ENCODE measurements at places on chromosomes 2 and 18.

DNA sequence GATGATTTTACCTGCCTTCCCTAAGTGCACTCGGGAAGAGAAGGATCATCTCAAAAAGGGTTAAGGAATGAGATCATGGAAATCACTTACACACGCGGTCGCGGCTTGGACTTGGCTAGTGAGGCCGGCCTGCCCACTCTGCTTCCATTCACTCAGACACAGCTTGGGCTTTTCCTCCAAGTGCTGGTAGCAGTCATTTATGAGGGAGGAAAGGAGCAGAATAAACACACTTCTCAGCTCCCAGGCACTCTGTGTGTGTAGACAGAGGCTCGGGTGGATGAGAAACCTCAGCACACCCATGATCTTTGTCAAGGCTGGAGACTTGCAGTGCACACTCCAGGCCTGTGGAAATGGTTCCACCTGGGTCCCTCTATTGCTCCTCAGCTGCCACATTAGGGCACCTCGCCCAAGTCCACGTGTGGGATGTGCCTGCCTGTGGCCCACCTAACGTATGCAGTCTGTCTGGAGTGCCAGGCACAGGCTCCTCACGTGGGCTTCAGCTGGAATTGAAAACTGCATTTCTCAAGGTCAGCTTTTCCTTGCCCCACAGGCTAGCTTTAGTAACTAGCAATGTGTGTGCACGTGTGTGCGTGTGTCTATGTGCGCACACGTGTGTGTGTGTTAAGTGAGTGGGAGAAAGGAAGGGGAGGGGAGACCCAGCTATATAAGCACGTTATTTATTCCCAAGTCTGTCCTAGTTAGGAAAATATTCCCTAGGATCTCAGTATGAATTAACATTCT lies 288.4 kb downstream of the SOX11 start:
- DNase-seq: no peak

GRCh38 chr2:36277146-36277808 lies 78.3 kb upstream of the CRIM1 start:
- no peak for DNase-seq

GRCh38 chr2:2123238-2123637 lies 207.8 kb downstream of the MYT1L start:
- DNase-seq: no peak

DNA sequence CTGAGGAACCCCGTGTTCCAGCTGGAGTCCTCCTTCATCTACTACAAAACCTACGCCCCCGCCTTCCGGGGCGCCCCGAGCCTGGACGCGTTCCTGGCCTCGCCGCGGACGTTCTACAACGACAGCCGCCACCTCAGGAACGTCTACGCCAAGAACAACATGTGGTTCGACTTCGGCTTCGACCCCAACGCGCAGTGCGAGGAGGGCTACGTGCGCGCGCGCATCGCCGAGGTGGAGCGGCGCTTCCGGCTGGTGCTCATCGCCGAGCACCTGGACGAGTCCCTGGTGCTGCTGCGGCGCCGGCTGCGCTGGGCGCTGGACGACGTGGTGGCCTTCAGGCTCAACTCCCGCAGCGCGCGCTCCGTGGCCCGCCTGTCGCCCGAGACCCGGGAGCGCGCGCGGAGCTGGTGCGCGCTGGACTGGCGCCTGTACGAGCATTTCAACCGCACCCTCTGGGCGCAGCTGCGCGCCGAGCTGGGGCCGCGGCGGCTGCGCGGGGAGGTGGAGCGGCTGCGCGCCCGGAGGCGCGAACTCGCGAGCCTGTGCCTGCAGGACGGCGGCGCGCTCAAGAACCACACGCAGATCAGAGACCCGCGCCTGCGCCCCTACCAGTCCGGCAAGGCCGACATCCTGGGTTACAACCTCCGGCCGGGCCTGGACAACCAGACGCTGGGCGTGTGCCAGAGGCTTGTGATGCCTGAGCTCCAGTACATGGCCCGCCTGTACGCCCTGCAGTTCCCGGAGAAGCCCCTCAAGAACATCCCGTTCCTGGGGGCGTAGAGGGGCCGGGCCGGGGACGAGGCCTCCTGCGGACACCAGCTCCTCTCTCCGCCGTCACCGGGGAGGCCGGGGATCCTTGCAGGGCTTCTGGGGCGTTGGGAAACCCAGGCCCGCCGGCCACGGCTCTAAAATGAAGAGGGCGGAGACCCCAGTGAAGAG lies 5.3 kb upstream of the NEU4 start:
- no peak for DNase-seq

- no peak for DNase-seq
Measured at GRCh38 chr18:24540896-24541295, 80.5 kb downstream of the HRH4 start.

DNA sequence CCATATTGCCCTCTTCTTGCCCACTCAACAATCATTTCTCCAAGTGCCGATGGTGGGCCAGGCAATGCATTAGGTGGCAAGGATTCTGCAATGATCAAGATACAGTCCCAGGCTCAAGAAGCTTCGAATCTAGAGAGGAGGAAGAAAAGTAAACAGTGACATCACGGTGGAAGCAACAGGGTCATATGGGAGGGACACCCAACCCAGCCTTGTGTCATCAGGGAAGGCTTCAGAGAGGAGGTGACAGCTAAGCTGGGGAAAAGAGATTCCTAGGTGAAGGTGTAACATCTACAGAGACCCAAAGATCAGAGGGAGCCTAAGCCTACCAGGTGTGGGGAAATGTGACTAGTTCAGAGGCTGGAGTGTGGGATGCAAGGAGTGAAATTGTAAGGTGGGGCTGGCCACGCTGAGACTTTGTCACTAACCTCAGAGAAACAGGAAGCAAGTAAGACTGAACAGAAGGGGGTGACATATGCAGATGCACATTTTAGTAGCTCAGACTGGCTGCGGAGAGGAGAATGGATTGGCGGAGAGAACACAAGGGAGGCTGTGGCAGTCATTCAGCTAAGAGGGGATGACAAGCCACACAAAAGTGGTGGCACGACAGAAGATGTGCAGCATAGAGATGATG lies 104.9 kb downstream of the ANKRD44 start:
- peak; percentile 39 for DNase-seq

- no peak for DNase-seq
Measured at GRCh38 chr18:7830468-7830867, 263.4 kb downstream of the PTPRM start.

DNA sequence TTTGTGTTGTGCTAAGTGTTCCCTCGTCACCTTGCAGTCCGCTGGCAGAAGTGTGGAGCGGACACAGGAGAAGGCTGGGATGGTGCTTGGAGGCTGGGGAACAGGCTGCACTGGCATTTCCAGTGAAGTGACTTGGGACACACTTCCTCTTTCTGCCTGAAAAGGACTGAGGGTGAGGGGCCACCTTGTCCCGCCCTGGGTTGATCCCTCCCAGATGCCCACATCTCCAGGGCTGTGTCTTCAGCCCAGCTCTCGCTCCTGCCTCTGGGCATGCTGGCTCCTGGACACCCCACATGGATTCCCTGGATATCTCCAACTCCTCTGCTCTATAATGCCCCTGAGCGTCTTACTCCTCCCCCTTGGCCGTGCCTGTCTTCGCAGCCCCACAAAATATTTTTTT lies 412.6 kb downstream of the PTPRM start:
- no peak for DNase-seq

- DNase-seq: no peak
Measured at GRCh38 chr2:23541503-23542229, 156.7 kb downstream of the KLHL29 start.

DNA sequence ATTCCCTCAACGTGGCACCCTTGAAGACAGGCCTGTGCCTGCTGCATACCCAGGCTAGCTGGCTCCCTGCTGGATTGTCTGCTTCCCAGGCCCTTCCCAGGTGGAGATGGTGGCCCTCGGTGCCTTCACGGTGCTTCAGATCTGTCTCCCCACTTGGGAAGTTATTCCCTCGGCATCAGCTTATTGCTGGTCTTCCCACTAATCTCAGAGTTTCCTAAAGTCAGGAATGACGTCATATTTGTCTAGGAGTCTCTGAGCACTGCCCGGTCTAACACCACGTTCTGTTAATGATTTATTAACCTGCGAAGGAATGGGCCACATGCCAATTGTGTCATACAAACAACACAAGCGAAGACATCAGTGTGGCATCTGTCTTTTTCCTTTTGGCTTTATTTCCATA lies 269.8 kb upstream of the ID2 start:
- DNase-seq: no peak

- no peak for DNase-seq
Measured at GRCh38 chr2:12106440-12107080, 360.1 kb downstream of the LPIN1 start.

DNA sequence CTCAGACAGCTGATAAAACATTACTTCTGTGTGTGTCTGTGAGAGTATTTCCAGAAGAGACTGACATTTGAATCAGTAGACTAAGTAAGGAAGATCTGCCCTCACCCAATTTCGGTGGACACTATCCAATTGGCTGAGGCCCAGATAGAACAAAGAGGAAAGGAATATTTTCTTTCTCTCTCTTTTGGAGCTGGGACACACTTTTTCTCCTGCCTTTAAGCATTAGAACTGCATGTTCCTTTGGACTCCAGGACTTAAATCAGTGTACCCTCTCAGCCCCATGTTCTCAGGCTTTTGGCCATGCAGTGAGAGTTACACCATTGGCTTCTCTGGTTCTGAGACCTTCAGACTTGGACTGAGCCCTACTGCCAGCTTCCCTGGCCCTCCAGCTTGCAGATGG lies 3.3 kb upstream of the SRBD1 start:
- DNase-seq: no peak

GRCh38 chr2:124025171-124025580 lies at the start of gene CNTNAP5:
TSS of gene CNTNAP5 (plus strand) at chr2:124025287. CDS start at chr2:124025651, 364 bp downstream.
- no peak for DNase-seq

- DNase-seq: no peak
Measured at GRCh38 chr2:1227274-1227900, 185.9 kb upstream of the TPO start.

DNA sequence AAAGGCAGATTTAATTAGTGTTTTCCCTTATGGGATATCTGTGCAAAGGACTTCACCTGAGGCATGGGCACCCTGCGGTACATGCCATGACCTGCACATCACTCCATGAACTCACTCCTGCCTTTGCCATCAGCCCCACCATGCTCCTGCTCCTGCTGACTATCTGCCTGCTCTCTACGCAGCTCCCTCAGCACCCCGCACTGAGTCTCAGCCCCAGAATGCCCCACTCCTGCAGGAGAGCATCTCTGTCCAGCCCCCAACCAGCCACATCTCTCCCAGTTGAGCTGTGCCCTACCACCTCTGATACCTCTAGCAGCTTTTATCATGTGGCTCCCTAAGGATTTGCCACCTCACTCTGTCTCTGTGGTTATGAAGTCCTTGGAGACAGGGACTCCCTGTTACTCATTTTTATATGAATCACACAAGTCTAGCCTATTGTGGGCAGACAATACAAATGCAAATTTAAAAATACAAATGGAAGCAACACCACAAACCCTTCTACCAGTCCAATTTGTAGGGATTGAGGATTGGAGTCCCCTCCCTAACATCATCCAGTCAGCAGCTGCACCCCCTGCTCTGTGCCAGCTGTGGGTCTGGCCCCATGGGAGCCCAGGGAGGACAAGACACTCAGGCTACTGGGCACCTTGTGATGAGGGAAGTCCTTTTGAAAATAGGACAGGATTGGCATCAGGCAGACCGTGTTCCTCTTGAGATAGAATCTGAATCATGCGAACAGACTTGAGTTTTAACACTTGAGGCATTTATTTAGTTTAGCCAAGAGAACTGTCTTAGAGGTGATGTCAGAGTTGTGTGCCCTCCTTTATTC lies 689.6 kb upstream of the HS6ST1 start:
- DNase-seq: no peak

- DNase-seq: no peak
Measured at GRCh38 chr2:166384774-166385173, 9.0 kb upstream of the SCN9A start.

GRCh38 chr2:13240061-13240460 lies 523.3 kb downstream of the TRIB2 start:
- no peak for DNase-seq

DNA sequence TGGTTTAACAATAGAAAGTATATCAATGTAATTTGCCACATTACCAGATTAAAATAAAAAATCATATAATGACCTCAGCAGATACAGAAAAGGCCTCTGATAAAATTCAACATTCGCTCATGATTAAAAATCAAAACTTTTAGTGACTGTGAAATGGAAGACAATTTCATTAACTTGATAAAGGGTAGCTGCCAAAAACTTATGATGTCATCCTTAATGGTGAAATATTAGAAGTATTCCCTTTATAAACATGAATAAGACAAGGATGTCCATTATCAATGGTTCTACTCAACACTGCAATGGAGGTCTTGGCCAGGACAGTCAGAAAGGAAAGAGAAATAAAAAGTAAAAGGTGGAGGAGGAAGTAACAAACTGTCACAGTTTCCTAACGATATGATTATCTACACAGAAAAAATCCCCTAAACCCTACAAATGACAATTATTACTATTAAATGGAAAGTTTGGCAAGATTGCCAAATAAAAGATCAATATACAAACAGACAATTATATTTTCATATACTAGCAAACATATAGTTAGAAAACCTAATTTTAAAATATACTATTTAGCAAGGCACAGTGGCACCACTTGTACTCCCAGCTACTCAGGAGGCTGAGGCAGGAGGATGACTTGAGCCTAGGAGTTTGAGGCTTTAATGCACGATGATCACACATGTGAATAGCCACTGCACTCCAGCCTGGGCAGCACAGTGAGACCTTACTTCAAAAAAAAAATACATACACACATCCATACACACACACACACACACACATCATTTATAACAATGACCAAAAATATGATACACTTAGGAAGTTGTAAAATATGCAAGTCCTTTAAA lies 12.8 kb downstream of the METTL8 start:
- DNase-seq: no peak

DNA sequence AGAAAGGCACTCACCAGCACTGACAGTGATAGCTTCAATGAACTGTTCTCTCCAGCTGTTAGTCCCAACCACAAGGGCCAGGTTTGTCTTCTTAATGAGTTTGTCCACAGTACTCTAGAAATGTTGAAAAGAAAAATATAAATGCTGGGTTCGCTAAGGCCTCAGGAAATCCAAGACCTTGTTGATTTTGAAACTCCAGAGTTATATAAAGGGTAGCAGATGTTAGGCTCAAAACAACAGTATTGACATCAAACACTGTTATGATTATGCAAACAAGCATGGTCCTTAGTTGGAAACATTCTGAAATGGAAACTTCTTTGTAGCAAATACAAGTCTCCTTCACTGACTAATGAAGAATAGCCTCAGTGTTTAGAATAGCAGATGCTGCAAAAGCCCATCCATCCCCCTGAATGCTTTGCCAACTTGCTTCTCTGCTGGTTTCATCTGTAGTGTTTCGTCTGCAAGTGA lies 291.1 kb downstream of the SLC8A1 start:
- DNase-seq: no peak

- no peak for DNase-seq
Measured at GRCh38 chr2:170243118-170243837, 65.3 kb downstream of the MYO3B start.

DNA sequence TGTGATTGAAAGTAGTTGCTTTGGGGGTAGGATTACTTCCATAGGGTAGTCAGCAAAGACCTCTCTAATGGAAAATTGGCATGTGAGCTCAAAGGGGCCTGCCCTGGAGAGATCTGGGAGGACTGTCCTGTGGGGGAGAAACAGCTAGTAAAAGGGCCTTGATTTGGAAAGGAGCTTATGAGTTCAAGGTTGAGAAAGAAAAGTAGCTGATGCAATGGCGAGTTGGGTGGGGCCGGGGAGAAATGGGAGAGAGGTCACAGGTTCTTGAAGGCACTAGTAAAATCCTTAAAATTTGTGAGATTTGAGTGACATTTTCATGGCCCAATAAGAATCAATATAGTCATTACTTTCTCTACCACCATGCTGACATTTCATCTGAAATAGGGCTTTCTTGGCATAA lies 82.0 kb upstream of the CCDC195 start:
- no peak for DNase-seq
